ENCODE measurements at places on chromosomes 4 and X. TPM values are rescaled to one million over a fixed set of nuclear protein-coding genes. Genes with fewer than 3 reads are reported as not detected.

DNA sequence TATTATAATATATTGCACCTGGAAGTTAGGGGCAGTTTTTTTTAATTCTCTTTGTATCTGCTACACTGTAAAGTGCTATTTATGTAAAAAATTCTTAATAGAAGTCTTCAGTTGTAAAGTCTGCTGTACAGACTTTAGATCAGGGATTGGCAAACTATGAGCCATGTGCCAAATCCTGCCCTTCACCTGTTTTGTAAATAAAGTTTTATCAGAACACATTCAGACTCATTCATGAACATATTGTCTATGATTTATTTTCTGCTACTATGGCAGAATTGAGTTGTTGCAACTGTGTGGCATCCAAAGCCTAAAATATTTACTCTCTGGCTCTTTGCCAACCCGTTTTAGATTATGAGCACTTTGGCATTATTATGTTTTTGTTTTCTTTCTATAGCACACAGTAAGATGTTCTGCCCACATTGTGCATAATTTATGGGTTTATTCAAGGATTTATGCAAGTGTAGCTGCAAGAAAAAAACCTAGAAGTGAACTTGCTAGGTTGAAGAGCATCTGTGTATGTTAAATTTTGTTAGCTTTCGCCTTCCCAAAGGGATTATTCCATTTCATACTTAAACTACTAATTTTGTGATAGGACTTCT lies 56.9 kb downstream of the CLCN3 start:
- H3K27me3 ChIP-seq, result no peaks in the 10 kb centered on the region
- H3K4me1 ChIP-seq, result no peaks in the 10 kb centered on the region
- H3K4me3 ChIP-seq, result no peak overlapping the region

The FGA gene
- 0.24 TPM for total RNA-seq

DNA sequence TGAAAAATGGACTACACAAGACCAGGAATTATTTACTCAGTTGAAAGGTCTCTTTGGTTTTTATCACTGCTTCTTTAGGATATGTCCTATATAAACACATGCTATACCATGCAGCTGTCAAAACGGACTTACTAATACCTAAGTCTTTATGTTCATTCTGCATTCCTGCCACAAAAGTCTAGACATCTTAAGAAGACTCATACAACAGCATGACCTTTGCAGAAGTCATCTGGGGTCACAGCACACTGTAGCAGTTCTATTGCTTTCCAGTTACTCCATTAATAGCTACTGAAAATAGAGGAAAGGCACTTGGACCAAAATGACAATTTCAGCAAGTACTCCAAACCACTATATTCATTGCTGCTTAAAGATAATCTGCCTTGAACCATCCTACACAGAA lies 53.2 kb downstream of the DDX60 start:
- no peak for DNase-seq
- H3K27me3 ChIP-seq, result no peaks in the 10 kb centered on the region
- no peaks in the 10 kb centered on the region for H3K36me3 ChIP-seq
- H3K27ac ChIP-seq, result no peak overlapping the region
- no peak overlapping the region for H3K4me3 ChIP-seq

DNA sequence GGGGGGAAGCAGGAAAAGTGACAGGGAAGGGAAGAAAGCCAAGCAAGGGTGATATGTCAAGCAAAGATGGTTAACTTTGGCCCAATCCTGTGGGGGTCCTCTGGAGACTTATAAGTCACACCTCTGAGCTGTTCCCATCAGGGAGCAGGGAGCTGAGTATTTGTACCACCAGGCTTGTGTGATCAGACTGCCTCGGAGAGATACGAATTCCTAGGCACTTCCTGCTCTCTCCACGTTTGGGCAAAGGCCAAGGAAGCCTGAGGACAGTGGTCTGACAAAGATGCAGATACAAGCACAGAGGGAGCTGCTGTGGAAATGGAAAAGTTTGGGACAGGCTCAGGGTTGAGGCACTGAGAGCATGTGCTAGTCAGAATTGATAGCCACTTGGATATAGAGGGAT lies 10.4 kb upstream of the PPP3CA start:
- H3K36me3 ChIP-seq, result no peaks in the 10 kb centered on the region
- H3K4me1 ChIP-seq, result no peaks in the 10 kb centered on the region
- H3K27me3 ChIP-seq, result no peaks in the 10 kb centered on the region
- no peak overlapping the region for H3K4me3 ChIP-seq
- no peak for DNase-seq
- H3K27ac ChIP-seq, result no peak overlapping the region

- no peak overlapping the region for H3K27ac ChIP-seq
- no peak for DNase-seq
- H3K4me1 ChIP-seq, result no peaks in the 10 kb centered on the region
- no peak overlapping the region for H3K4me3 ChIP-seq
- H3K27me3 ChIP-seq, result no peaks in the 10 kb centered on the region
- H3K36me3 ChIP-seq, result no peaks in the 10 kb centered on the region
Observed at GRCh38 chrX:44101281-44101680, 128.1 kb upstream of the NDP start.

DNA sequence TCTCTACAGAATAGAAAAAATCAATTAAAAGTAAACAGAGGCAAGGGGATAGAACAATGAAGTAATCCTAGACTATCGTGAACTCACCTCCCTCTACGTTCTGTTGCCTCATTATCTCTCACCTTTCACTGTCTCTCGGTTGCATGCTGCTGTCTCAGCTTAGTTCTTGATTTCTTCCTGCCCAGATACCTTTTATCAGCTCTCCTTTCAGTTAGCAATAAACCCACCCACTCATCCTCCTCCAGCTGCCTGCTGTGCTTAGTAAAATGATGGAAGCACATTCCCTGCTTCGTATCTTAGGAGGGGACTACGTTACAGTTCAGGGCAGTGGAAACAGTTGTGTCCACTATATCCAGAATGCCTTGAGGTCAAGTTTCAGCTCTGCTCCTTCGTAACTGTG lies 1709.5 kb upstream of the AGA start:
- no peaks in the 10 kb centered on the region for H3K36me3 ChIP-seq
- H3K27me3 ChIP-seq, result no peaks in the 10 kb centered on the region
- no peak overlapping the region for H3K4me3 ChIP-seq
- DNase-seq, result no peak
- no peak overlapping the region for H3K27ac ChIP-seq
- no peaks in the 10 kb centered on the region for H3K4me1 ChIP-seq
